Kidney capillary endothelial cell (primary cell): ENCODE measurements at places on chromosomes 2 and 18.

DNA sequence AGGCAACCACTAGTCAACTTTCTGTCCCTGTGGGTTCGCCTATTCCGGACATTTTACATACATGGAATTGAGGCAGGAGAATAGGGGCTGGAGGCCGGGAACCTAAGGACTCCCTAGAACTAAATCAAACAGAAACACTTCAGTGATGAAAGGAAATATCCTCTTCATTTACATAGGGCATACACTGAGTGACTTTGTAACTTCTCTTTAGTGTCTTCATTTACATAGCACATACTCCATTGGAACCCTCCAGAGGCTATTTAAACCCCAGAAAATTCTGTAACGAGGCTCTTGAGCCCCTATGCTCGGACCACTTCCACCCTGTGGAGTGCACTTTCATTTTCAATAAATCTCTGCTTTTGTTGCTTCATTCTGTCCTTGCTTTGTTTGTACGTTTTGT, 56.5 kb downstream of the CCDC195 start:
- no peak for DNase-seq

DNA sequence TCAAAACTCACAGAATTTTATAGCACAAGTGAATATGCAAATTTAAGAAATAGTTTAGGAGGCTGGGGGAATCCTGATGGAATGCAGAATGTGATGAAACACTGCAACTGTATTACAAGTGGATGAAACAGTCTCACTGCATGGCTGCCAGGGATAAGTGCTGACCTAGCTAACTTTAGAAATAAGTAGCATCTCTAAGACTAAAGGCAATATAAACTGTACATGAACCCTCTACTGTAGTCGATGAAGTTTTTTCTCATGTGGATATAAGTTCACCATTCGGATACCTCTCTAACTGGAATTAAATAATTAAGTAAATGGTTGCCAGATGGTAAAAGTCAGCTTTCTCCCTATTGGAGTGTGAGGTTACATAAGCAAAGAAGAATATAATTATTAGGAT, 777.8 kb upstream of the RAB6C start:
- DNase-seq, result no peak

DNA sequence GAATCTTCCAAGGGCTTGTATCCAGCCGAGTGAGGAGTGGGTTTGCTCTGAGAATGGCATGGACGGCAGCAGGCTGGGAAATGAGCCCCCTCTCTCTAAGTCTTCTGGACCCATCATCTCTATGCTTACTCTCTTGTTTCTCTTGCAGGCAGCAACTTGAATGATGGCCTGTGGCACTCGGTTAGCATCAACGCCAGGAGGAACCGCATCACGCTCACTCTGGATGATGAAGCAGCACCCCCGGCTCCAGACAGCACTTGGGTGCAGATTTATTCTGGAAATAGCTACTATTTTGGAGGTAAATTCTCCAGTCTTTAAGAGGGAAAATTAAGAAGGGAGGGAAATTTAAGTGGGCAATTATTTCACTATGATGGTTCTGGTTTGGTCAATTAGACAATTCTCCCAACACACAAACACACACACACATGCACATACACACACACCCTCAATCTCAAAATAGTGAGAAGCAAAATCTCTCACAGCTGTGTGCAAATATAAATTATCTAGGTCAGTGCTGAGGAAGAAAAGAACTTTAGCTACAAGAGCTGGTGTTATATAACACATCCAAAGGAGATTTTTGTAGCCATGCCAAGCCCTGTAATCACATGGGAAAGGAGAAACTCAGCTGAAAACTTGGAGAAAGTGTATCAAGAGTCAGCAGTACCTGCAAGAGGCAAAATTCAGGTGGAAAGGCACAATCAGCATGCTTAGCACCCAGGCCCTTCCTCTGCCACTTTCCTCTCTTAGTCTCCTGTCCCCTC, 499.2 kb downstream of the CNTNAP5 start:
- no peak for DNase-seq

DNA sequence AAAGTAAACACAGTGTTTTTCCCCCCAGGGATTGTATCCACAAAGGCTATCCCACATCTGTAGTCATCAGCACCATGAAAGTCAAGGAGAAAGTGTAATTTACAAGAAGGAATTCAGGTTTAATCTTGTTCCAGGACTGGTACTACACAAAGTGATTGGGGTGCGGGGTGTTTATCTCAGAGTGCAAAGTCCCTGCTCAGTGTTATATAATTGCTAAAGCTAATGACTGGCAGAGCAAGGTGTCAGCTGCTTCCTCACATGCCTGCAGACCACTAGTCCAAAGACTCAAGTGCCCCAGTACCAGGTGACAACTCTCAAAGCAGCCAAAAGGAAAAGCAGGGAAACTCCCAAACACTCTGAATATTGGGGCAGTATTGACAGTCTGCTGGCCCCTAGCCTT, 40.4 kb upstream of the PDCL3 start:
- no peak for DNase-seq

DNA sequence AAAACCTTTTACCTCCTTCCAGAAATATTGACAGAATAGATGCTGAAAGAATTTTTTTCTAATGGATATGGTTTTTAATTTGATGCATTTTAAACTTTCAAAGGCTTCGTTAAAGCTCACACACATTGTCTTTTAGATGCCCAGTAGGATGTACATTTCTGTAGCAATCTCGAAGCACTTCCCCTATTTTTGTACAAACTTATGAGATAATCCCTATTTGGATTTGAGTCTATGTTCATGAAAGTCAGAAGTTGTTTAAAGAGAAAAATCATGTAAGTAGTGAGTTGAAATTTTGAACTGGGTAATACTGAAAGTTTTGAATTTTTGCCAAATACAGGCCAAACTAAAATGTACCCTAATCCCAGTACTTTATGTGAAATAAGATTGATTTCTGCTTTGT, 38.1 kb upstream of the MMADHC start:
- DNase-seq, result no peak

DNA sequence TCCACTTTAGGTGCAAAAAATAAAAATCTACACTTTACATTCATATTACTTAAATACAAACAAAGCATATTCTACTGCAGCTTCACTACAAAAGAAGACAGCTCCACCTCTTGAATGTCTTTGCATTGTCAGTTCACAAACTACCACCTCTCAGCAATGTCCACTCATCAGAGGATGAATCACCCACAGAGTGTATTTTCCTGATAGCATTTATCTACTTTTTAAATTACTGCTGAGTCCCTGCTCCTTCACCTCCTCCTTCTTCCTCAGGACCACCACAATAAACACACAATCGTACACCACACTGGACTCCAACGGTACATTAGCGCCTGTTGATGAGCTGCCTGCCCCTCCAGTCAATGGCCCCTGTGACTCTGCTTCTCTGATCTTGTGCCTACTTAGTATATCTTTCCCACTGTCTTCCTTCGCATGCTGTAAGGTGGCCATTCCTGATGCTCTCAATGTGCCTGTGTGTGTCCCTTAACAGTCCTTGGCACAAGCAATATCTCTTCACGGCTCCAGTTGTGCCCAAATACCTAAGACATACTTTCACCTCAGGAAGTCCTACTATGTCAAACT, 120.9 kb downstream of the DHRS9 start:
- no peak for DNase-seq

DNA sequence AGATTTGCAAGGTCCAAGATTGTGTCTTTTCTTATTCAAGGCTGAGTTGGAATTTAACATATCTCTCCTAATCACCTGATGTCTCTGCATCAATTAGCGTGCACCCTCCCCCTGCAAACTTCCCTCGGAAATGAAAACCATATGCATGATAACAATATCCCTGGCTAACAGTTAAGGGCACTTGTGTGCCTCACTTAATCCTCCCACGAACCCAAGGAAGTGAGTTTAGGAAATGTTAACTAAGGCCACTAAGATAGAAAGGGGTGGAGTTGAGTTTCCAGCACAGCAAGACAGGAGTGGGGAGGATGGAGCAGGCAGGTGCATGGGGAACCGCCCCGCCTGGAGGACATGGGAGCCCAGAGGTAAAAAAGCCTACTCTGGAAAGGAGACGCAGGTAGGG, 52.4 kb upstream of the PTMA start:
- no peak for DNase-seq

DNA sequence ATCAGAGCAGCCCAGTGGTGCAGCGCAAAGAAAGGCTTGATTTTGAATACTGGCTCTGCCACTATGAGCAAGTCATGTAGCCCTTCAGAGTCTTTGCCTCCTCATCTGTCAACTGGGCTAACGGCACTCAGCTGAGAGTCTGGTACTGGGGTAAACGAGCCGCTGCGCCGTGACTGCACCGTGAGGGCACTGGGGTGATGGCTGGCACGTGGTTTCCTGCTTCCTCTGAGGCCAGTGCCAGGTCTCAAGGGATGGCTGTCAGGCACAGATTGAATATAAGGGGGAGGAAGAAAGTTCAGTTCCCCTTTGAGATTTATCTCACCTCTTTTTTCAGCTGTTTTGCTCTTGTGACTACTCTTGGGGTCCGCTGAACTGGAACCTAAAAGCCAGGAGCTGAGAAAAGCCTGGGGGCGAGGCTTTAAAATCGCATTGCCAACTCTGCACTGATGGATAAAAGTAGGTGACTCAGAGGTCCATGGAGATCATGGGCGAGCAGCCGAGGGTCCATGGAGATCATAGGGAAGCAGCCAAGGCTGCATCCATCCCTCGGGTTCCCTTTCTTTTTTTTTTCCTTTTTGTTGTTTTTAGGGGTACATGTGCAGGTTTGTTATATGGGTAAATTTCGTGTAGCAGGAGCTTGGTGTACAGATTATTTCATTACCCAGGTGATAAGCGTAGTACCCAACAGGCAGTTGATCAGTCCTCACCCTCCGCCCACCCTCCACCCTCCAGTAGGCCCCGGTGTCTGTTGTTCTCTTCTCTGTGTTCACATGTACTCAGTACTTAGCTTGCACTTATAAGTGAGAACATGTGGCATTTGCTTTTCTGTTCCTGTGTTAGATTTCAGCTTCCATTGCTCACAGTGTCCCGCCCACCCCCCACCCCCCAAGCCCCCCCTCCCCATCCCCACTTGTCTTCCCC, 114.3 kb downstream of the SPP2 start:
- DNase-seq, result no peak

DNA sequence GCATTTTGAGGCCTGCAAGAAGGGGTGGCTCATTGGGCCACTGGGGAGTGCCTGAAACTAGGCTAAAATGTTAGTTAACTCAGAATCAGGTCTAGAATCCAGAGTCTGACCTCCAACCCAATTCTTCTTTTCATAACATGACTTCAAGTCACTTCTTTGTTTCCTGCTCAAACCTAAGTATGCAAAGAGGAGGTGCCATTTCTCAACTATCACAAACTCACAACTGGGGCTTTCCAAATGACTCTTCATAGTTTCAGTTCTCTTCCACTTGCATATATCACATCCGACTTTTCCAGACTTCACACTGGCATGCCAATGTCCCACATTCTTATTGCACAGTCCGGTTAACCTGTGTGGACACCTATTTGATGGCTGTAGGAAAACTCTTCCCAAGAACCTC, 211.6 kb downstream of the TCF4 start:
- DNase-seq, result no peak

GRCh38 chr18:50578651-50579050, 18.8 kb downstream of the MAPK4 start:
- no peak for DNase-seq

- DNase-seq, result no peak
Measured at GRCh38 chr2:231183851-231184250, 14.6 kb upstream of the ARMC9 start.

- DNase-seq, result no peak
Measured at GRCh38 chr2:49270091-49270490, 115.8 kb upstream of the FSHR start.

DNA sequence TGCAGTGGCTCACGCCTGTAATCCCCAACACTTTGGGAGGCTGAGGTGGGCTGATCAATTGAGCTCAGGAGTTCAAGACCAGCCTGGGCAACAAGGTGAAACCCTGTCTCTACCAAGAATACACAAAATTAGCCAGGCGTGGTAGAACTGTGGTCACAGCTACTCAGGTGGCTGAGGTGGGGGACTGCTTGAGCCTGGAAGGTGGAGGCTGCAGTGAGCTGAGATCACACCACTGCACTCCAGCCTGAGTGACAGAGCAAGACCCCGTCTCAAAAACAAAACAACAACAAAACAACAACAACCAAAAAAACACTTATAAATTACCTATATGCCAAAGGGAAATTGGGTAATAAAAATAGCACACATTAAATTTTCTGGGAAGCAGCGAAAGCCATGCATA, 141.6 kb downstream of the HDAC4 start:
- DNase-seq, result no peak

DNA sequence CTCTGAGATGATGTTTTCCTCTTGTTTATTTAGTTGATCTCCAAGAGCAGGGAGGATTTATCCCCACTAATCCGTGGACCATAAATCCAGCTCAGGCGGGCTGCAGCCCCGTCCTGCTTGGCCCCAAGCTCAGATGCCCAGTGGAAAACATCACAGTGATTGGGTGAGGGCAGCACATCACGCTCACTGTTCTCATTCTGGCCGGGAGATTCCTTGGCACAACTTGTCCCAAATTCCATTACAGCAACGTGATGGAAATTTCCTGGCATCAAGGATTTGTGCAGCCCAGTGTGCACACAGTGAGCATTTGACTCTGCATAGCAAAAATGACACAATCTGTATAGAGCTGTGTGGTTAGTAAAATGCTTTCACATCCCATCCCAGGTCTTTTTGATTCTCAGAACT, 96.8 kb downstream of the VAPA start:
- no peak for DNase-seq

GRCh38 chr2:95269036-95269680, 5.1 kb upstream of the PROM2 start:
- no peak for DNase-seq

DNA sequence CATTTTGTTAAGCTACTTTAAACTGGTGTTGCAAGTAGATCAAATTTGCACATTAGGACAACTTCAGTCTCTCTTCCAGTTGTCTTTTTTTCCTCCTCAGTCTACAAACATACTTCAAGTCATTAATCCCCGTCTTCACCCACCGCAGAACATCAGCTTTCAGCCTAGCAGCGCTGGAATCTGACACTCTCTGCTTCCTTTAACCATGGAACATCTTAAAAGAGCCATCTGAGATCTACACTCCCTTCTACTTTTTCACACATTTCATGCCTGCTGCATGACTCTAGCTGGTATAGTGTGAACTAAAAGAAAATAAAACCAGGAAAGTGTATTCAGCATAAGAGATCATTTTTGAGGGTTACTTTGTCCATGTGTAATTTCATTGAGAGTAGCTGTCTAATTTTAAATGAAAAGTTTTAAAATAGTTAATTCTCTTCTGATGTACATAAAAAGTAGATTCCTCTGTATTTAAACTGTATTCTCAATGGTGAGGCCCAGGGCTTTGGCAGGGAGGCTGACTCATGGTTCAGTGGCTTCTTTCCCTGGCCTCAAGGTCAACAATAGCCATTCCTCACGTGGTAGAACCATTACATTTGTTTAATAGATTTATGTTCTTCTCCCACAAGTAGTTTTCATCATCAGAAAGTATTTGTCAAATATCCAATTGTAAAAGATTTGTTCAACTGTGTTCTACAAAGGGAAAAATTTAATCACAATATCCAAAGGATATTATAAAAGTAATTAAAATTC, 16.5 kb downstream of the SGPP2 start:
- DNase-seq, result peak; percentile 18

DNA sequence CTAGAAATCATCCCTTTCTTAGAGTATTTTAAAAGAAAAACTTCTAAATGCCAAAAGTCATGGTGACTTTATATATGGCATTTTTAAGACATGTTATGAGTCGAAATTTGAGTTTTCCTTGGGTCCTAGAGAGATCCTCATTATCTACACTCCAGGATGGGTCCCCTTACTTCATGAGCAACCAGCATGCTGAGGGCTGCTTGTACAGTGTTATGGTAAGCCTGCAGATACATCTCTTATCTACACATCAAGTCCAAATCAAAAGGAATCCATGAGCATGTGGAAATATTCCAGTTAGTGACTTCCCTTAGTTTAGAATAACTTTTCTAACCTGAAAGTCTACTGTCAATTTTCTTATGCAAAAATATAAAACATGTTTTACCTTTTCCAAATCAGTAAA, 58.7 kb downstream of the SLC66A3 start:
- no peak for DNase-seq
